AML-193 (cell line): ENCODE measurements at places on chromosomes 4 and X.

- DNase-seq: peak; percentile 62
Observed at GRCh38 chr4:6938237-6938636, 28.6 kb downstream of the TBC1D14 start.

DNA sequence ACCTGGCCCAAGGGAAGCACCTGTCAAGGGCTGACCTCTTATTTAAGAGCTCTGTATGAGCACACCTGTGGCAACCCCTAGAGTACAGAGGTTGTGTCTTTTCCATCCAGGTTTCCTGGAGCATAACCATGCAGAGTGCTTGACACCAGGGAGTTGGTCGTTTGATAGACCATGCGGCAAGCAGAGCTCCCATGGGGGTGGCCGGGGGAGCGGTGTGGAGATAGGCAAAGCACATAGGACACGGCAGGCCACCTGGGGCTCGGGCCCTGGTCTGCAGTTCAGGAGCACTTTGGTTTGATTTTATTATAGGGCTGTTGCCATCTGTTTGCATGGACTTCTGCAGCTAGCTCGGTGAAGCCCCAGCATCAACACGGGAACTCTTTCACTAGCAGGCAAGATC is 95.0 kb upstream of the MTM1 start:
- DNase-seq: no peak

DNA sequence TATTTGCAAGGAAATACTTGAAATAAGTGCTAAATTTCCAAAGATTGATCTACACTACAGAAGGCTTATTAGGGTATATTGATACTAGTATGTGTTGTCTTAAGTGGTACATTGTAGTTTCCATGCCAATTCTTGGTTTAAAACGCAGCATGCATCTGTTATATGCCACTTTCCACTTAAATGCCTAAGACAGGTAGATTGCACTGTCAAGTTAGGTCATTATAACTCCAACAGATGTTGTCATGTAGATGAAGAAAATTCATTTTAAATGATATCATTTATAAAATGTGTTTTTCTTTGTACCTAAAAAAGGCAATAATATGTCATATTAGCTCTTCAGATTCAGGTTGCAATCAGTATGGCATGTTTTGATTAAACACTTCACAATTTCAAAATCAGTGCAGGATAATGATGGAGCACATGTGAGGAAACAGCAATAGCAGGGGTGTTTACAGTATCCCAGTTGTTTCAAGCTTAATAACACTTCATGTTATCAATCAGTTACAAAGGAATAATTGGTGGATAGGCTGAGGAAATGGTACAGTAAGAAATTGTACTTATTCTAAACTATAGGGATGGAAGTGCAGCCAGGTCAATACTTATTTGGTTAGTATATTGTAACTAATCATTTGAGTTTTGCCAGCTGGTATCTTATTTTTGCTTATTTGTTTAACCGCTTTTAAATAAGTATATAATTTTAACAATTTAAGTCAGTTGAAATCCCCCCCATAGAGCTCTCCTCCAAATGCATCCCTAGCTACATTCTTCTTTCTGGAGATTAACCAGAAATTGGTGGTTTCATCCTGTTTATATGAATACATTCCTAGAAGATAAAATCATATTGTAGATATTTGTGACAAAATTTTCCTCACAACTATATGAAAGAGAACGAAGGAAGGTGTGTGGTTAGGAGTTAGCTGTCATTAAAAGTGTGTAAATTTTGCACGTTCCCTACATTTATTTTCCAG is 454.4 kb upstream of the ATOH1 start:
- DNase-seq: no peak

DNA sequence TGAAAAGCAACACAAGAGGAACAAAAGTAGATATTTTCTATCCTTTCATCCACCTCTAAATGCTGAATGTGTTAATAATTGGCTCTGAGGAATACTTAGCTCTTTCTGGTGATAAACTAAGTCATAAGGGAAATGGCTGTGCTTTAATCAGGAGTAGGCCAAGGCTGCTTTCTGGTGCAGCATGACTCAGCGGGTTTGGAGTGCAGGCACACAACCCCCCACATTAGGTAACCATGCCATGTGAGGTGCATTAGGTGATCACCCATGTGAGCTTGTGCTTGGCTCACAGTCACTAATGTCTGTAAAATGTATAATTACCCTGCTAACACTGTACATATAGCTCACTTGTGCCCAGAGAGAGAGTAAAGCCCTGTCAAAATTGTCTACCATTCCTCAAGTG is 57.2 kb downstream of the USP38 start:
- no peak for DNase-seq

DNA sequence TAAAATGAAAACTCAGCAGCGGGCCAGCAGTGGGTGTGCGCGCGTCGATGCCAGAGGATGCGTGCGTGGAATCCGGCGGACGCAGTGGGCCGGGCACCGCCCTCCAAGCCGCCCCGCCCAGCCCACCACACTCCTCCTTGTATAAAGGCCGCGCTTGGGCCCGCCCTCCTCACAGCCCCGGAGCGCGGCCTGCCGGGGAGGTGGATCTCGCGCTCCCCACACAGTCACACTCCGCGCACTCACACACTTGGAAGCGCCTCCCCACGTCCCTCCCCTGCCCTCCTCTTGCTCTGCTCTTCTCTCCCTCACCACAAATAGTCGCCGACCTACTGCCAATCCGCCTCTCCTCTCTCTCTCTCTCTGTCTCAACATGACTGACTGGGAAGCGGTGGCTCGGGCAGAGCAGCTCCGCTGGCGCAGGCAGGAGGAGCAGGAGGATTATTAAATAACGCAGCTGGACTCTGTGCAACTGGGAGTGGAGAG is at the start of gene CCSER1:
Gene CCSER1, plus strand, starts transcription at position 172 of the 483 bp plus-strand sequence.
- DNase-seq: peak; percentile 60

DNA sequence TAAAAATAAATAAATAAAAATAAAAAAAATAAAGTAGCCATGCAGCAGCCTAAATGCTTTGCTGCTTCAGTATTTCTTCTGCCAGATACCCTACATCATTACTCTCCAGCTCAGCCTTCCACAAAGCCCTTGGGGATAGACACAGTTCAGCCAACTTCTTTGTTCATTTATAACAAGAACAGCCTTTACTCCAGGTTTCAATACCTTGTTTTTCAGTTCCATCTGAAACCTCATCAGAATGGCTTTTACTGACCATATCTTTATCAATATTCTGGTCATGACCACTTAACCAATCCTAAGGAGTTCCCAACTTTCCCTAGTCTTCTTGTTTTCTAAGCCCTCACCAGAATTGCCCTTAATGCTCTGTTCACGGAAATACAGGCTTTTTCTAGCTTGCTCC is 128.3 kb upstream of the MED14 start:
- DNase-seq: no peak

DNA sequence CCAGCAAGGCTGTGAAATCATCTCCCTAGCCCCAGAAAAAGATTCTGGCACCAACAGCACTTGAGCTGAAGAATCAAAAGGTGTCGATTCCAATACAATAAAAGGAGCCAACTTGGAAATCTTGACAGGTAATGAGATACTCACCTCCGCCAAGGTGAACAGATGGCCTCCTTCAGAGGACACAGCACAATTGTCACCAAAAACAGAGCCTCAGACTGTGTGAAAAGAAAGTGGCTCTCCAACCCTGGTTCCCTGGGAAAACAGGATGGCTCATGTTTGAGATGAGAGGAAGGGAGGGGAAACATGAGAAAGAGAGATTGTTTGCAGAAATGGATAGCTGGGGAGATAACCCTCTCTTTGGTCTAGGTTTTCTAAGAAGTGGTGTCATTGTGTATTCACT is 168.9 kb downstream of the HS3ST1 start:
- no peak for DNase-seq

DNA sequence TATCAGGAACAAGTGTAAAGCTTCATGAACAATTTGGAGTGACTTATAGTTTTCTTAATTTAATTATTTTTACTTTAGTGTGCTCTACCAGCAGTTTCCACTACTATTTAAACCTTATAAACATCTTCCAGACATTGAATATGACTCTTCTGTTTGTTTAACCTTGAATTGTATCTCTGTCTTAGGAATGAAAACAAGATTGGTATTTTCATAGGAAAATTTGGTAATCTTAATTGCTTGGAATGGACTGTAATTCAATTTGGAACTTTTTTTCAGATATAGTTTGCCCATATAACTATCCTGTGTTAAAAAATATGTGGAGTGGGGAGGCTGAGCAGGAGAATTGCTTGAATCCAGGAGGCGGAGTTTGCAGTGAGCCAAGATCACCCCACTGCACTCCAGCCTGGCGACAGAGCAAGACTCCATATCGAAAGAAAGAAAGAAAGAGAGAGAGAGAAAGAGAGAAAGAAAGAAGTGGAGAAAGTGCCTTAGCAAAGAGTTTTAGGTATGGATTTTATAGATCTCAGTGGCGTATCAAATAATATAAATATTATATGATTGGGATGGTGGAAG is 242.4 kb downstream of the BMPR1B start:
- no peak for DNase-seq

DNA sequence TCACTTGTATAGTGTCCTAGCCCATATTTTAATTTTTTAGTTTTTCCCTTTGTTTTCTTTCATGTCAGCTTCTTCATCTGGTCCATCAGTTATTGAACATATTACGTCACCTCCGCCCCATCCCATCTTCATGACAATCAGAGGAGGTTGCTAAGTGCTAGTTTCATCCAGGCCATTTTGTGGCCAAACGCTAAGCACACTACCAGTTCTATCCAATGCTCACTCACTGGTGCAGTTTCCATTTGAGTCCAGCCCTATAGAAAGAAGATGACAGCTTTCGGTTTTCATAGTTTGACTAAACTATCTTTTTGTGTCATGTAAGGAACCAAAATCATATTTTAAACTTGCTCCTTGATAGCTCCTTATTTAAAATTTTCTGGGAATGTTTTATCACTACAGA is 304.2 kb downstream of the TENM3 start:
- no peak for DNase-seq

DNA sequence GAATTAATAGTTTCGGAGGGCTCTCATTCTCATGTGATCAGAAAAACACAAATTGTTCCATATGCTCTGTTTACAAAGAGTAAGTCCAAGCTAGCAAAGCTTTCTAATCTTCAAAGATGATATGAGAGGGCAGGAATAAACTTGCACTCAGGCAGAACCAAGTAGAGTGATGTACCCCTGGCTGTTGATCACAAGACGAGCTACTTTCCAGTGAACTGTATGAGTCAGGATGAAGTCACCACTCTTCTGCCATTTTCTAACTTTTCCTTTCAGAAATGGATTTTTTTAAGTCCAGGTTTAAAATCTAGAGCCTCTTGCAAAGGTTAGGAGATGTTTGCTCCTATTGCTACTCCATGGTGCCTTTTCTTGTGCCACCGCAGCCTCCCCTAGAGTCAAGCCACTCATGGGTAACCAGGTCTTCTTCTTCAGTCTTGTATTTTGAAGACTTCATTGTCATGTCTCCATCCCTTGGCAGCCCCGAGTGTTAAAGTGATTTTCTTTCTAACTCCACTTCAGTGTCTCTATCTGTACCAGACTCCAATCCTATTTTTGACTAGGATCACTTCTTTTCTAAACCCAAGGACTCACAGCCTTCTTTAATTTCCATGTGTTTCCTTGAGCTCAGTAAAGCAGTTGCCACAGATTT is 171.9 kb upstream of the GALNT7 start:
- no peak for DNase-seq

- no peak for DNase-seq
Observed at GRCh38 chr4:56828784-56829535, 7.5 kb upstream of the SPINK2 start.

GRCh38 chr4:7956934-7957656 is 17.4 kb upstream of the AFAP1 start:
- no peak for DNase-seq

DNA sequence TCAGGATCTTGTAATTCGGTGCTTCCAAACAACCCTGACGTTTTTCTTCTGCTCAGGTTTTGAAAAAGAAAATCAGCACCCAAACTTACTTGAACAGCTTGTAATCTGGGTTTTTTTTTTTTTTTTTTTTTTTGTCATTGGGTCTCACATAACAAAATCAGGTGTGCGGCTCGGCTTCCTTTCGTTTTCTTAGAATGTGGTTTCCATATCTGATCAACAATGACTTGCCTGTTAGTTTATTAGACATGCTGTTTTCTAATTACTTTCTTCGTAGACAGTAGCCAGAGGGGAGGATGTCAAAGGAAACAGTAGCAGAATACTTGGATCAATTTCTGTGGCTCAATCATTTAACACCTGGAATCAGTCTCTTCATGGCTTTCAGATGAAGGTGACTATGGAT is 890 bp upstream of the FREM3 start:
- no peak for DNase-seq

DNA sequence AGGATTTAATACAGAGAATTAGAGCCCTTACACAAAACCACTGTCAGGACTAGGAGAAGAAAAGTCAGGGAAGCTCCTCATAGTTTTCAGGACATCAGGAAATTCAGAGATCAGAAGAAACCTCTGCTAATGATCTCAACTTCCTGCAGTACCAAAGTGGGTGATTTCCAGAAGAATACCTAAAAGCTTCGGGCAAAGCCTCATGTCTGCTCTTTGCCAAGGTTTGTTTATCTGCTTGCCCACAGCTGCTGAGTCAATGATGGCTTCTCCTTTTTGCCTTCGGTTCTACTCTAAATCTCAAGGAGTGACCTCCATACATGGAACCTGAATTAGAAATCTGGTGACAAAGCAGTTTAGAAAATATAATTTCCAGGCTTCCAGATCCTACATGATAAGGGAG is 68.4 kb downstream of the USP38 start:
- no peak for DNase-seq

GRCh38 chrX:42577936-42578470 is 200.0 kb downstream of the PPP1R2C start:
- DNase-seq: no peak

- no peak for DNase-seq
Observed at GRCh38 chr4:32290102-32290501, 1569.9 kb downstream of the PCDH7 start.

GRCh38 chr4:104772849-104773248 is 278.2 kb upstream of the CXXC4 start:
- DNase-seq: no peak

DNA sequence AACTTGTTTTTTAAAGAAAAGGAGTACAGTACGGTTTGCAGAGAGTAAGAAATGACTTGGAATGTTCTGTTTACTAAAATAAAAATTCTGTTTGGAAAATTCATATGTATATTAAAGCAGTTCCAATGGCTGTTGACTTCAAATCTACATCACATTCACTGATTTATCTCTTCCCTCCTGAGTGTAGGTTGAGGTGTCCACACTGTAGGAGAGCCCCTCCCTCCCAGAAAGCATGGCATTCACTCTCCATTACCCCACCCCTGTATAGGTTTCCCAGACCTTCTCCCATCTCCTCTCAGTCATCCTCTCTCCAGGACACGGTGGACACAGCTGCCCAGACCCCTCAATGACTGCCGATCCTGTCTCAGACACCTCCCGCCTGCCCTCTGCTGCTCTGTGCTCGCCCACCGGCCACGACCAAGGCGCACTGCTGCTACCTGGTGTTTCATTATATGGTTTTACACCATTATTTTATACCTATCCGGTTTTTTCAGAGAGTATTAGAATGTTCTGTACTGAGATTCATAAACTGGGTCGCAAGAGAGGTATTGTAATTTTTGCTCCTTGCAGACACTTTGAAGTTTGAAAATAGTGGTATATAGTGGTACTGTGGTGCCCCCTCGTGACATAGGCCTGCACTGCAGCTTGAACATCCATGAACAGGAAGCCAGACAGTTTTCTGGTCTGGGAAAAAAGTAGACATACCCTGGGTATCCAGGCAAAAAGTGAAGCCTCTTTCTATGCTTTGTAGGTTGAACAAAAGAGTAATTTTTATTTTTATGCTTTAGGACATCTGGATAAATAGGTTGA is 38.8 kb upstream of the BEX4 start:
- peak; percentile 39 for DNase-seq

- no peak for DNase-seq
Observed at GRCh38 chrX:37613933-37614332, 42.5 kb downstream of the LANCL3 start.

GRCh38 chrX:13667919-13668318 is 15.0 kb downstream of the TCEANC start:
- DNase-seq: no peak
